Effector memory CD4-positive, alpha-beta T cell (primary cell): ENCODE measurements at places on chromosomes 12 and 14.

GRCh38 chr12:242496-242895 is 20.1 kb downstream of the SLC6A13 start:
- H3K4me3 ChIP-seq, result no peak overlapping the region
- H3K36me3 ChIP-seq, result no peaks in the 10 kb centered on the region
- no peak overlapping the region for H3K27ac ChIP-seq
- DNase-seq, result no peak
- H3K4me1 ChIP-seq, result no peaks in the 10 kb centered on the region

DNA sequence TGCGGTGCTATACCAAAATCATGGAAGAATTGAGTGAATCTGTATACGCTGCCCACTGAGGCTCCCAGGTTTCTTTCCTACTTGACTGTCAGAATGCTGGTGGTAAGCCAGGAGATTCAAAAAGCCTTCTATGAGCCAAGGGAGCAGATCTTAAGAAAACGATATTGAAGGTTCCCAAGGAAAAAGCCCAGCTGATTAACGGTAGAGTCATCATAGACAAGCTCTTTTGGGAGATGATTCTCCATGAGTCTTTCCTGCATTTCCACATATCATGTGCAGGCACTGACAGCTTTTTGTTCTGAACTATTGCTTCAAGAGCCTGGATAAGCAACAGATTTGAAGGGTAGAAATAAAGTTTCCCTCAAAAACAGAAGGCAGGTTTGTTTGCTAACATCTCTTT is 17.5 kb downstream of the SLC35F4 start:
- no peak overlapping the region for H3K27ac ChIP-seq
- H3K4me1 ChIP-seq, result no peaks in the 10 kb centered on the region
- H3K27me3 ChIP-seq, result no peaks in the 10 kb centered on the region
- DNase-seq, result no peak

DNA sequence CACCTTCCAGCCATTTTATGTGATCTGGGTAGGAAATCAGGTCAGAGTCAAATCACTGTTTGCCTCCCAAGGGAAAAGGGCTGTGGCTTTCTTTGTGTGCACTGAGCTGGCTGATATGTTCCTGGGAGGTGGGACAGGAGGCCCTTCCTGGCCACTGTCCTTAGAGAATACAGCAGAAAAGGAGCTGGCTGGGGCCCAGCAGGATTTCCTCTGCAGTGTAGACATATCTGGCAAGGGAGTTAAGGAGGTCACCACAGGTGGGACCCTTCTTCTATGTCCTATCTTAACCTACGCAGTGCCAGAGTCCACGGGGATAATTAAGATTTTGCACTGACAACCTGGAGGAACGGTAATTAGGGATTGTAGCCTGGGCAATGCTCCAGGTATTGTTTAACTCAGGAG is 145.3 kb downstream of the NTF3 start:
- DNase-seq, result no peak
- H3K27me3 ChIP-seq, result no peaks in the 10 kb centered on the region
- H3K36me3 ChIP-seq, result no peaks in the 10 kb centered on the region
- H3K4me3 ChIP-seq, result no peak overlapping the region

DNA sequence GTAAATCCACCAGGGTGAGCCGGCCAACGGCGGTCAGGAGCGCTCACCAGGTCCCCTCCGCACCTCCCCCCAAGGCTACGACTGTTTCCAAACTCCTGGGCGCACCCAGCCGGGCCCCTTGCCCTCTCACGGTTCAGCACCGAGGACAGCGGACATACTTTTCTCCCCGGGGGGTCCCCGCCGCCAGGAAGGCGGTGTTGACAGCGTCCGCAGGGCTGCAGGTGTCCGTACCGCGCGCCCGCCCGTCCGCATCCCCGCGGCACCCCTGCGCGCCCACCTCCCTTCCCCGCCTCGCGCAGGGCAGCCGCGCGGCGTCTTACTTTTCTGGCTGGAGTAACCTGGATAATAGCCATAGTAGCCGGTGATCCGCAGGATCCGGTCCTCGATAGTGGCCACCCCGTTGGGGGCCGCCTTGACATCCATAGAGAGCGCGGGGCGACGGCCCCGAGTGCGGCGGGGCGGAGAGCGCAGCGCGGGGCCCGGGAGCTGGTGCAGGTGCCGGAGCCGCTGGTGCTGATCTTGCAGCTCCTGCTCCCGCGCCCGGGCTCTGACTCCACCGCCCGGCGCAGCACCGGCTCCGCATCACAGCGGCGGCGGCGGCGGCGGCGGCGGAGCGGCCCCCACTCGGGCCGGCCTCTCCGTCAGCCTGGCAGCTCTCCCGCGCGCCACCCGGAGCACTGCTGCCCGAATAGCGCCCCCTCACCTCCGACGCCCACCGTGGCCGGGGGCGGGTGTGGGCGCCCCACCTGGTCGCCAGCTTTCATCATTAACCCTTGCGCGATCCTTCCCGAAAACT is at the start of gene SLC35F4:
SLC35F4 (minus strand) TSS at position 690 of the 796 bp plus-strand sequence.
- no peak within 1 kb of the TSS for H3K4me3 ChIP-seq
- H3K36me3 ChIP-seq, result no peaks in the 10 kb centered on the region
- H3K27me3 ChIP-seq, result no peaks in the 10 kb centered on the region
- no peak for DNase-seq
- H3K4me1 ChIP-seq, result no peaks in the 10 kb centered on the region
- H3K27ac ChIP-seq, result no peak within 1 kb of the TSS

DNA sequence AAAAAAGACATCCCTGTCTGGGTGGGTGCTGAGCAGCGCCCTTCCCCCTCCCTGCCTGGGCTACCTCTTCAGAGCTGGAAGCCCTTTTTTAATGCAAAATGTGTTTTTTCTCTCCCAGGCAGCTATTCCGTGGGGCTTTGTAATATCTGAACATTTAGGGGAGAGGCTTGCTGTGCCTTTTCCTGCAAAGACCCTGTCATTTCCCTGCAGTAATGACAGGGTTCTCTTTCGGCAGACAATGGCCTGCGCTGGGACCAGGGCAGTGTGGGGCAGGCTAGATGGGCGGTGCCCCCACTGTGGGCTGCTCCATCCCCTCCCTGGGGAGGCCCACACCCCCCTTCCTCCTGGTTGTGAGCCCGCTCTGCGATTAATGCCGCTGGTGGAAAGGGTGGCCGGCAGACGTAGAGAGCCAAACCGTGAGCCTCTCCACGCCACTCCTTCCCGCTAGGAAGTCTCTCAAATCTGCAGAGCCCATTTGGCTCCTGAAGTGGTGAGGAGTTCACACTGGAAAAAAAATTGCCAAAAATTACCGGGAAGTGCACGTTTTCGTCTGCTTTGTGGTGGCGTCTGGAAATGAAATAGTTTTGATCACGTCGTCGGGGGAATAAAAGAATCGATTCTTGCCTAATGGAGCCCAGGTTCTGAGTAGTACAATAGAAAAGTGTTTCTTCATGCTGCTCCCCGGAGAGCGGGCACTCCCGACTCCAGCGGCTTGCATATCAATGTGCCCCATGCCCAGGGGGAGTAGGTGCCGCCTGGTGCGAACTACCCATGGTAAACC is 31.5 kb downstream of the KIF26A start:
- no peaks in the 10 kb centered on the region for H3K4me1 ChIP-seq
- no peak for DNase-seq
- H3K36me3 ChIP-seq, result no peaks in the 10 kb centered on the region
- no peaks in the 10 kb centered on the region for H3K27me3 ChIP-seq
- H3K27ac ChIP-seq, result no peak overlapping the region

GRCh38 chr14:23610815-23611289 is 25.3 kb upstream of the DHRS2 start:
- H3K4me1 ChIP-seq, result peaks cover 23% of the 10 kb centered on the region
- no peak for DNase-seq
- no peaks in the 10 kb centered on the region for H3K36me3 ChIP-seq
- no peaks in the 10 kb centered on the region for H3K27me3 ChIP-seq
- peak overlapping the region; percentile 47 for H3K27ac ChIP-seq
- H3K4me3 ChIP-seq, result no peak overlapping the region

DNA sequence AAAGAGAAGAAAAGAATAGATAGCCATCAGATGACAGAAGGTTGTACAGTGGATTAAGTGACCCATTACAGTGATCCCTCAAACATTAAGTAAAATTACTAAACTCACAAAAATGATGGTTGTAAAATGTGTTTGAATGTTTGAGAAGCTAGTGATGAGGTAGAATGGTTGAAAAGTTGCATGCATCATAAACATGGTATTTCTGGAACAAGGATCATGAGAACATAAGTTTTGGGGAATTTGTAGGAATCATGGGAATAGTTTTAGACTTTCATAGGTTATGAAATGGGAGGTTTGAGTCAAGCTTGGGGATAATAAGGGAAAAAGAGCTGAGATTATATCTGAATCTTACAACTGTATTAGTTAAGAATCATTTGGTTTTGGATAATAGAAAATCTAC is 34.1 kb upstream of the NEDD1 start:
- no peak for DNase-seq
- H3K27ac ChIP-seq, result no peak overlapping the region
- H3K36me3 ChIP-seq, result no peaks in the 10 kb centered on the region
- H3K27me3 ChIP-seq, result no peaks in the 10 kb centered on the region
- H3K4me1 ChIP-seq, result no peaks in the 10 kb centered on the region

GRCh38 chr12:8087666-8088065 is 5.6 kb downstream of the NECAP1 start:
- no peak for DNase-seq
- peaks cover 30% of the 10 kb centered on the region for H3K36me3 ChIP-seq
- peak overlapping the region; percentile 15 for H3K4me3 ChIP-seq
- H3K4me1 ChIP-seq, result peaks cover 32% of the 10 kb centered on the region
- H3K27me3 ChIP-seq, result no peaks in the 10 kb centered on the region
